ENCODE measurements at places on chromosomes 11 and 22.

DNA sequence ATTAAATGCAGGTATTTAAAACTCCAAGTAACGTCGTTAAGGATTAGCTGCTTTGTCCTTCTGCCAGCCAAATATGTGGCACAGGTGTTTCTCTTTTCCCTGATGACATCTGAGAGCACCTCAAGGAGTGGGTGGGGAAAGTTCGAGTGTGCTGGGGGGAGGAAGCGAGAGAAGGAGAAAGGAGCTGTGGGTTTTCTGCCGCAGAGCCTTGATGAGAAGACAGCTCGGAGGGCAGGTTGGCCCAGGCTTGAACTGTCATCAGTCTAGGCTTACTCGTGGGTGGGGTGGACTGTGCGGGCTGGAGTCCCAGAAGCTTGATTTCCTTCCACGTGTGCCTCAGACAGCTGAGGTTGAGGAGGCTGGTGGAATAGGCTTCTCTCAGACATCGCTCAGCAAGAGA is 15.2 kb upstream of the SORL1-AS1 start:
- no peak for DNase-seq

GRCh38 chr11:95505927-95506426 is 275.0 kb upstream of the SESN3 start:
- no peak for DNase-seq

- DNase-seq = no peak
Measured at GRCh38 chr22:40334060-40334459, 12.2 kb upstream of the ADSL start.

GRCh38 chr22:47698906-47699305 is 936.5 kb downstream of the TBC1D22A start:
- DNase-seq = no peak

- no peak for DNase-seq
Measured at GRCh38 chr11:26556582-26556981, 15.5 kb downstream of the MUC15 start.

DNA sequence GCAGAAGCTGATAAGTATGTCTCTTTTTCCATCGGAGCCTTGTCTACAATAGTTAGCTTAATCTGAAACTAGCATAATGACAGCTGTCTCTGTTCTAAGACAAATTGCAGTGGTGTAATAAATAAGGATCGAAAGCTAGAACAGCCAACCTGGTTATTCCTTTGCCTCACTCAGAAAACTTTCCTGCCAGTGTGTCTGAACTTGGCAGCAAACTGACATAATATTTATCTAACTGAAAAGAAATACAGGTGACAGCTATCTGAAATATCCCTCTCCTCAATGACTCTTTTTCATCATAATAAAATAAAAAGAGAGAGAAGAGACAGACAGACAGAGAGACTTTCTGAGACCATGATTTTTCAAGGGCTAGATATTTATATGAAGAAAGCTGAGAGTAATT is 642.5 kb downstream of the LRRC4C start:
- DNase-seq = no peak

GRCh38 chr11:64796757-64797541 is 6.1 kb downstream of the MAP4K2 start:
- no peak for DNase-seq

- DNase-seq = no peak
Measured at GRCh38 chr11:34915136-34916014, 804 bp downstream of the APIP start.

- no peak for DNase-seq
Measured at GRCh38 chr11:88098289-88098688, 77.0 kb downstream of the RAB38 start.

DNA sequence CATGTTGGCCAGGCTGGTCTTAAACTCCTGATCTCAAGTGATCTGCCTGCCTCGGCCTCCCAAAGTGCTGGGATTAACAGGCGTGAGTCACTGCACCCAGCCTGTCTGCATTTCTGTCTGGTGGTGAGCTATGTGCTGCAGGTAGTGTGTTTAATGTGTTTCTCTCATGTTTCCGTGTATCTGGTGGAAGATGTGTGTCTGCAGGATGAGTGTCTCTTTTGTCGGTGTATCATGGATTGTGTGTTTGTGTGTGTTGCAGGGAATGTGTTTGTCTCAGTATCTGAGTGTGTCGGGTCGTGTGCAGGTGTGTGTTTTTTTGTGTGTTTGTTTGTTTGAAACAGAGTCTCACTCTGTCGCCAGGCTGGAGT is 16.1 kb downstream of the SCARF2 start:
- DNase-seq = no peak

DNA sequence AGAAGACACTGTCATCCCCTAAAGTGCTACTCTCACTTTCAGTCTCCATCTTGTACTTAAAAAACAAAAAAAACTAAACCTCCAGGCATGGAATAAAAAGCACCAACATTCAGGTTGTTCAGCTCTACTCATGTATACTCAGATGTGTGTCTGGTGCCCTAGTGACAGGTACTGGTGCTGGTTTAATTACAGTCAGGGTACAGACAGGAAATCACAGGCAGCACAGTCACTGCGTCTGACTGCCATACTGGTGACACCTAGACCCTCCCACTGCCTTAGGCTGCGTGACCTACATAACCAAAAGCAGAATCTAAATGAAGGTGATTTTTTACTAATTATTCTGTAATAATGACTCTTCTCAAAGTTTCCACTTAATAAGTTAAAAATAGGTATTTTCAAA is at the start of gene ARHGAP32:
TSS of gene ARHGAP32 (minus strand) at position 176 of the 400 bp plus-strand sequence. CDS start at position 49, 127 bp downstream.
- no peak for DNase-seq

GRCh38 chr22:36510966-36511881 is 4.4 kb upstream of the FOXRED2 start:
- no peak for DNase-seq

DNA sequence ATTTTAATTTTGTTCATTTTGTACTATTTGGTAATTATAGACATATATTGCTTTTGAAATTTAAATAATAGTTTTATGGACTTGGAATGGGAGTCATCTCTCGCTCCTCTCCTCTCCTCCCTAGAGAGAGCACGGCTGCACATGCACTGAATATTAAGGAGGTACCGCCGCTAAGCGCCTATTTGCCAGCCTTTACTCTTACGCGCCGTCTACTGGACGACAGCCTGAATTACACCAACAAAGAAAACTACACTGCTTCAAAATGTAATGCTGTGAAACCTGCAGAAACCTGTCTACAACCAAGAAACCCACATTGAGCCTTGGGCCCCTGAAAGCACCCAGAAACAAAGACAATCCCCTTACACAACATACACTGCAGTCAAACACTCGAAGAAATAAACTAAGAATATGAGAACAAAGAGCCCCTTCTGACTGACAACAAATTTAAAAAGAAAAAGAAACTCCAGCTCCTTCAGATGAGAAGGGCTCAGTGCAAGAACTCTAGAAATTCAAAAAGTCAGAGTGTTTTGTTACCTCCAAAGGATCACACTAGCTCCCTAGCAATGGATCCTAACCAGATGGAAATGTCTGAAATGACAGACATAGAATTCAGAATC is 737.2 kb downstream of the LRRC4C start:
- no peak for DNase-seq

DNA sequence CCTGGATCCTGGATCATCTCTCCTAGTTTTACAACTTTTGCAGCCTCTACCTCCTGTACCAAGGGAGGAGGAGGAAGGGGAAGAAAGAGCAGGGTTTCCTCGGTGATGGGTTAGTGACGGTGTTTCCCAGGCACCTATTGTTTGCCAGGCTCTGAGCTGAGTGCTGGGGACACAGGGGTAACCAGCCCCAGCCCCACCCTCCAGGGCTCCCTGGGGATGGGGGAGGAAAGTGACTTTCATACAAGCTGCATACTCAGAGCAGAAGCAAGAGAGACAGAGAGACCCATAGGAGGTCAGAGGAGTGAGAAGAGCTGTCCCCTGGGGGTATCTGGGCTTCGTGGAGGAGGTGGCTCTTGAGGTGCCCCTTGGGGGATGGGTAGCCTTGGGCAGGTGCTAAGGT is 89.4 kb upstream of the THY1 start:
- DNase-seq = no peak

DNA sequence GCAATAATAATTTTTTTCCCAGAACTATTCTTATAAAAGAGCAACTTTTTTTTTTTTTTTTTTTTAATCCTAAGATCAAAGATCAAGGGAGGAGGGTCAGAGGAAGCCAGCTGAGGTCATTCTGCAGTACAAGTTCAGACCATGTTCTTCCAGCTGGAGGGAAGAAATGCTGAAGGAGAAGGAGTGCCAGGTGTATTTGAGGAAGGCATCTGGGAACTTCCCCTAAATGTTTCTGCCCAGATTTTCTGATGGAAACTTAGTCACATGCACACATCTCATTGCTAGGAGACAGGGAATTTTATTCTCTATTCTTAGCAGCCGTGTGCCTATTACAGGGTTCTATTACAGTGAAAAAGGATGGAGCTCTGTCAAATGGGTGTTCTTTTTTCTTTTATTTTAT is 208.4 kb downstream of the ARHGAP42 start:
- DNase-seq = no peak

GRCh38 chr11:35210876-35211546 is 72.0 kb downstream of the CD44 start:
- DNase-seq = no peak

GRCh38 chr11:102168481-102168880 is 58.2 kb downstream of the YAP1 start:
- no peak for DNase-seq

DNA sequence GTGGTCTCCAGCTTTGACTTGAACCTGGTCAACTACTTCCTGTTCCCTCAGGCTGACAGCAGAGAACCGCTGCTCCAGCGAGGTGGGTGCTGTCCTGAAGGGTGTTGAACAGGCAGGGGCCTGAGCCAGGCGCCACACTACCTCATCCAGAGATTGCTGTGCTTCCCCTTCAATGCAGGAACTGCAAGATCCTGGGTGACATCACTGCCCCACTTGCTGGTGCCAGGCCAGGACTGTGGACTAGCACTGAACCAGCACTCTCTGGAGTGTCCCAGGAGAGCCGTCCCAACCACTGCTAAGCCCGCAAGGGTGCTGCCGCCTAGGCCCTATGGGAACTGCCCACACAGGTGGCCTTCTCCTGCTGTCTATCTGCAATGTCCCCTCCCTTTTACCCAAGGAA is 51.7 kb downstream of the GAB4 start:
- DNase-seq = no peak

DNA sequence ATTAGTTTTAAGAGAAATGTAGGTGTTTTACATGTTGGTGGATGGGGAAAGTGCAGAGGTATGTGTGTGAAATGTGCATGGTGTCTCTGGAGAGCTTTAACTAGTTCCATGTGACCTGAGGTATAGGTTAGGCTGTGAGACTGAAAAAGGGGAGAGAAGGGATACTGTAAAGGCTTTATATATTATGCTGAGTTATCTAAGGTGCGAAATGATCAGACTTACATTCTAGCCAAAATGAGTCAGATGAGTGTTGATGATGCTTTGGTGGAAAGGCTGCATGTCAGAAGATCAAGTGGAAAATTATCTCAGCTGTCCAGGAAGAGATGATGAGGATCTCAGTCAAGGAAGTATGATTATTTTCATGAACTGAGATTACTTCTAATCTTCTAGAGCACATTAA is 15.8 kb downstream of the ACAT1 start:
- no peak for DNase-seq

- no peak for DNase-seq
Measured at GRCh38 chr11:111938687-111939160, 1.6 kb downstream of the DIXDC1 start.

GRCh38 chr11:103079833-103080232 is 12.1 kb downstream of the DCUN1D5 start:
- DNase-seq = no peak

DNA sequence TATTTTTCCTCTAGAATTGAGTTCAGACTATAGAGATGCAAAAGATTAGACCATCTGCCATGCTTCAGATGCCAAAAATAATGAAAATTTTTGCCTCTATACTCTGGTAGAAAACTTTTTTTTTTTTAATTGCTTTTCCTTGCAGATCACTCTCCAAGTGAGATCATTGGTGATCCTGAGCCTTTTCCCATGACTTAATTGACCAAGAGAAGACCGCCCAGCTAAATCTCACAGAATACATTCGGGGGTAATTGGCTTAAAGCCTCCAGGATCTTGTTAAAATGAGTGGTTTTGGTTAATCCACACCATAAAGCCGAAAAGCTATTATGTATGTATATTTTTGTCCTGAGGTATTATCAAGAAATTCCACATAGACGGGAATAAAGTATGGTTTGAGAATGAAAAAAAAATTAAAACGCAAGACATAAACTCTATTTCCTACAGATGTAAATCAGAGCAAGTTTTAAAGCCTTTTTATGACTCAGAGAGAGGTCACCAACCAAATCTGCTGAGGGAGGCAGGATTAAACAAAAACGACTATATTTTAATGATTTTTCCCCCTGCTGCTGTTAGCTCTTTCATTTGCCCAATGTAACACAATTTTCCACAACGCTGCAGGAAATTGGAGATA is 64.0 kb downstream of the PARVA start:
- no peak for DNase-seq

- no peak for DNase-seq
Measured at GRCh38 chr11:73566422-73566821, 31.5 kb downstream of the FAM168A start.

- no peak for DNase-seq
Measured at GRCh38 chr11:119085437-119085847, 761 bp downstream of the HMBS start.

DNA sequence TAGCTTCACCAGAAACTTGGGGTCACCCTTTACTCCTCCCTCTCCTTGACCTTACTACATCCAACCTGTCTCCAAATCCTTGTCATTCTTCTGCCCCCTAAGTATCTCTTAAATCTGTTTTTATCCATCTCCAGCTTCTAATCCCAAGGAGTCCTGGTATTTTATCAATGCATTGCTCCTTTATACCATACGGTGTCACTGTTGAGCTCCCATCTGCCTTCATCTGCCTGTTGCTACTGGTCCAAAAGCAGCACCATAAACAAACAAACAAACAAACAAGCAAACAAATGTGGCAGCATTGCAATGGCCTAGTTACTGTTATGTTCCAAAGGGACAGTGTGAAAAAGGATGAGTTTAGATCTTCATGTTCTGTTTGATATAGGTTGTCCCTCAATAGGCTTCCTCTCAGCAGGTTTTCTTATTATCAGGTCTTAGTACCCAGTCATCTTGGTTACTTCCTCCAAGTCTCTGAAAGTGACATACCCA is 34.2 kb downstream of the DNHD1 start:
- DNase-seq = no peak

- DNase-seq = no peak
Measured at GRCh38 chr22:31628362-31628761, 33.7 kb downstream of the PISD start.

DNA sequence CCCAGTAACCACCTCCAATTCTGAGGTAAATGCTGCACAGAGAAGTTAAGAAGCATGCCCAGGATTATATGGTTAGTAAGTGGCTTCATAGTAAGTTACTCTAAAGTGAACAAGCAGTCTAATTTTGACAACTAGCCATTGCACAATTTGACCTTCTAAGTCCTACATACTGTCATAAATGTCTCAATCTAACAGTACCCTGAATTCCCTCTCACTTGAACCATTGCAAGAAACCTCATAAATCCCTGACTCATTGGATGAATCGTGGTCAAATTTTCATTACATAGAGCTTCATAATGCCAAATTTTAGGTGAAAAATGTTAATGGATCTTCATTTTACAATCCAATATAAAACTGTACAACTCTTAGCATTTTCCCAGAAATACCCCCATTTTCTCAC is 217.3 kb upstream of the GRIA4 start:
- DNase-seq = no peak

- DNase-seq = no peak
Measured at GRCh38 chr11:7253800-7254199, 2.1 kb downstream of the SYT9 start.

Measured in esophagus squamous epithelium (tissue), 5 donors.